Stimulated activated CD8-positive, alpha-beta memory T cell treated with anti-CD3 and anti-CD28 coated beads, Interleukin-4, amount 100 ng/mL, for 4 hours (primary cell): ENCODE measurements at places on chromosomes 11 and 22.

DNA sequence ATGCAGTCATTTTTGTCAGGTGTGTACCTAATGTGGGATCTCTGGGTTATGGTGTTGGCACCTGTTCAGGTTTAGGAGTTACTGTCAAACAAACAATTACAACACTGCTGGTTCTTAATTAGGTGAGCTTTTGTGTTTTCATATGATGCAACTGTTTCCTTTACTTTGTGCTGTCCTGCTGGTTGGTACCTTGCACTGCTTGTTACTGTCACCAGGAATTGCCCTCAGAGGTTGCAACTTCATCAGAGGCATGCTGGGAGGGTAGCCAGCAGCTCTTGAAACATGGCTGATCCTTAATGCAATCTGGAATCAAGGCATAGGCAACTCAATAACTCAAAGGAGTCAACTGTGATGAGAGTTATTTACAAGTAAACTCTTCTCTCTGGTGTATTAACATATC lies 400.3 kb downstream of the MIAT start:
- DNase-seq, result no peak

GRCh38 chr11:111644922-111645321 lies 42.7 kb downstream of the SIK2 start:
- no peak for DNase-seq

DNA sequence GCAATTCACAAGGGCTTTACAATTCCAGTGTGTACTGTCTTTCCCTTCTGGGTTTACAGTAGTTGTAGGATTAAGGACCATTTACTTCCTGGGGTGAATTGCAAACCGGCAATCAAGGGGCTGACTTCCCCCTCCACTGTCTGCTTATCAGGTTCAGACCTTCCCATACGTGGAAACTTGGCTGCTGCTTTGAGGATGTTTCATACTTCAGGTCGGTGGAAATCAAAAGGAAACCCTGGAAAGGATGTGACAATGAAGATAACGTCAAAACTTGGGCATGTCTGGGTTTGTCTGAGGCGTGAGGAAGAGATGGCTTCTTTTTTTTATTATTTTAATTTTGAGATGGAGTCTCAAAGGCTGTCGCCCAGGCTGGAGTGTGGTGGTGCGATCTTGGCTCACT lies 2.1 kb upstream of the RTCB start:
- no peak for DNase-seq

DNA sequence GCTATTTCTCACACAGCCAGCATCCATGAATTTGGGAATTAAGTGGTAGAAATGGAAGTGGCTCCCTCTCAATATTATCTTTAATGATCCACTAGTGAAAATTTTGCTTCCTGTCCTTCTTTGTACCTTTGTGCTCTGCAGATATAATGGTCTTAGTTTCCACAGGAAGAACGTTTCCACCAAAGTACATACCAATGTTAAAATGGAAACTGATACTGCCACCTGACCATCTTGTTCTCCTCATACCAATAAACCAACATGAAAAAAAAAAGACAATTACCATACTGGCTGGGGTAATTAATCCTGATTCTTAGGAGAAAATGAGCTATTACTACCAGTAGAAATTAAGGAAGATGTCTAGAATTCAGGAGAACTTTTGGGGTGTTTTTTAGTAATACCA lies 32.3 kb downstream of the C11orf65 start:
- DNase-seq, result no peak

DNA sequence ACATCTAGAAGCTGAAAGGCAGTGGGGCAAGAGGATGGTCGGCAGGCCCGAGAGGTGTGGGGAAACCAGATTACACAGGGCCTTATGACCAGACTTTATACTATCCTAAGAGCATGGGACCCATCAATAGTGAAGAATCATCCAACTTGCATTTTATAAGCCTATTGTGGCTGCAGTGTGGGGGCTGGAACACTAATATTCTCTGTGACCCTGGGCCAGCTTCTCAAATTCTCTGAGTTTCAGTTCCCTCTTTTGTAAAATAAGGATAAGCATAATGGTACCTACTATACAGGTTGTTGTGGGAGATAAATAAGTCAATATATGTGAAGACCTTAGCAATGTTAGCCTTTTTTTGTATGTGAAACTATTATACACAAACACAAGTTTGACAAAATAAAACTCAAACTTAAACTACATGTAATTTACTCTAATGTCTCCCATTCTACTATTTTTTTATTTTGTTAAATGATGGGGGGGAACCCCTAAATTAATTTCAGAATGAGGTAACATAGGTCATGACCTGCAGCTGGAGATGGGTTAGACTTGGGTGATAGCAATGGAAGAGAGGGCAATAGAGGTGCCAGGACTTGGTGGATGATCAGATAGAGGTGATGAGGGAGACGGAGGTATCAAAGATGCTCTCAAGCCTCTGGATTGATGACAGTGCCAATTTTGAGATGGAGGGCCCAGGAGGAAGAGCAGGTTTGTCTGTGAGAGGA lies 30.1 kb downstream of the SMCO4 start:
- DNase-seq, result no peak

GRCh38 chr11:46247090-46247489 lies 30.4 kb upstream of the CREB3L1 start:
- no peak for DNase-seq

DNA sequence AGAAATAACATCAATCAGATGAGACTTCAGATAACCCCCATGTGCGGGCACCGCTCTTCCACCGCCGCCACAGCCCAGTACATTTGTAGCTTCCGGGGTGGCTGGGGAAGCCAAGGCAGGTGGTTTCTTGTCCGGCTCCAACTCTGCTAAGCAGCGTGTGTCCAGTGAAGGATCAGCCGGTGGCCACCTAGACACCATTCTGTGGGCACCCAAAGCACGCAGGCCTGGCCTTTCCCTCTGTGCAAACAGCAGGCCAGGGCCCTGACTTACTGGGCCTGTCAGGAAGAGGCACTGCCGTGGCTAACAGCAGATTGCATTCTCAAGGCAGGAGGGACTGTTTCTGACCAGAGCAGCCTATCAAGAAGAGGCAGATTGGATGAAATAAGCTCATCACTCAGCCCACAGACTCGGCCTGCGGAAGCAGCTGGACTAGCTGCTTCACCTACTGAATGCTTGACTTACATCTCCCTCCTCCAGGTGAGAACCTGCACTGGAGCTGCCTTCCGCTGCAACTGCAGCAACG lies 74.8 kb downstream of the ETS1 start:
- DNase-seq, result no peak

GRCh38 chr11:78189851-78190250 lies 1.1 kb downstream of the USP35 start:
- DNase-seq, result no peak

GRCh38 chr11:131422029-131422428 lies 51.6 kb downstream of the NTM start:
- no peak for DNase-seq

- no peak for DNase-seq
These were observed 131.2 kb upstream of the MTMR2 start for GRCh38 chr11:96054870-96055705.

- DNase-seq, result no peak
These were observed 9.9 kb downstream of the MICAL2 start for GRCh38 chr11:12120031-12121008.

DNA sequence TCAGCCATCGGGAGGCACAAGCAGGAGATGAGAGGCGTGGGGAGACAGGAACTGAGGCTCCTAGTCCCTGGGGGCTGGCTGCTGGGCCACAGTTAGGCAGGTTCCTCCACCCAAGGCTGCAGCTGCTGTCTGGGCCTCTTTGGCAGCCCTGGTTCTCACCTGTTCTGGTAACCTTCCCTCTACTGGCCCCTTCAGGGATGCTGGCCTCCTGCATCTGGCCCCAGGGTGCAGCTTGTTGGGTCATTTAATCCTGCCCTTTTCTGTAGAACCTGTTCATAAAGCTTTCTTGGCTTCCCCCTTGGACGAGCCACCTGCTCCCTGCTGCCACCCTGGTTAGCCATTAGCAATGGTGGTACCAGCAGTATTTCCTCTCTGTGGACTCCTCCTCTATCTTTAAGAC lies 5.5 kb downstream of the USH1C start:
- DNase-seq, result no peak

DNA sequence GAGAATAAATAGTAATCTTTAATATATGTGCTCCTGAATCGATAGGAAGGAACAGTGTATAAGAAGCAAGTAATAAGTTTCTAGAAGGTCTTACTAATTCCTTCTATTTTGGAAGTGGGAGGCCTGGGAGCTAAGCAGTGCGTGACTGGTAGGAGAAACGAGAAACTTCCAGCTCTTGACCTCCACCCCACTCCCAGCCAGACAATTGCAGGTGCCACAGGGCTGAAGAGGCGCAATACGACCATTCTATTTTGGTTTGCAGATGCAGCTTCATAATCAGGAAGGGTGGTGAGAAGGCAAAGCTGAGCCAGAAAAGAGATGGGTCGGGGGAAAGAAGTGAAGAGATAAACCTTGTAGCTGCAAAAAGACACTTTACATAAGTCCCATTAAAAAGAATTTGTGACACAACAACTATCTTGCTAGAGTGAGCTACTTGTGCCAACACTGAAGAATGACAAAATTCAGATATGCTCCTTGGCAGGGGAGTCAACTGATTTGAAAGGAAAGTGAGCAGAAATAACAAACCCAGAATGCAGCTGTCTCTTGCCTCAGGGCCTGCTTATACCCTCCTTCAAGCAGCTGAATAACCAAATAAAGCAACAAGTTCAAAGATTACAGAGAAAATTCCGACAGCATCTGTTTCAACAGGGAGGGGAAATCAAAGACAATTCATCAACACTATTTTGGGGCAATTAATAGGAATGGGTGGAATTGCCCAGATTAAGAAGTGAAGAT lies 35.1 kb downstream of the GRIA4 start:
- DNase-seq, result no peak

DNA sequence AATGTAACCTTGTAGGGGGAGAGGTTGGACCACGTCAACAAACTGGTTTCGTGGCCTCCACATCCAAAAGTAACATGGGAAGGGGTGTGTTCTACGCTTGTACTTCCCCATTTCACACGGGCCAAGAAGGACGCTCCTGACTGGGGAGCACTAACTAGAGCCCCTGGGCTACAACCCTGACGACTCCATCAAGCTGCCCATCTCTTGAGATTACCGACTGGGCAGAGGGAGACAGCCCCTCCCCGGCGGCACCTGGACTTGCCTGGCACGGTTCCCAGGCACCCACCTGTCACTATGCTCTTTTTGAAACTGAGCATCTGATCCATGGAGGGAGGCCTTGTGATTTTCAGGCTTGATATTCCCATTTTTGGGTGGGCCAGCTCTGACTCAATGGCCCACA lies 68.5 kb downstream of the SHANK2 start:
- DNase-seq, result no peak

DNA sequence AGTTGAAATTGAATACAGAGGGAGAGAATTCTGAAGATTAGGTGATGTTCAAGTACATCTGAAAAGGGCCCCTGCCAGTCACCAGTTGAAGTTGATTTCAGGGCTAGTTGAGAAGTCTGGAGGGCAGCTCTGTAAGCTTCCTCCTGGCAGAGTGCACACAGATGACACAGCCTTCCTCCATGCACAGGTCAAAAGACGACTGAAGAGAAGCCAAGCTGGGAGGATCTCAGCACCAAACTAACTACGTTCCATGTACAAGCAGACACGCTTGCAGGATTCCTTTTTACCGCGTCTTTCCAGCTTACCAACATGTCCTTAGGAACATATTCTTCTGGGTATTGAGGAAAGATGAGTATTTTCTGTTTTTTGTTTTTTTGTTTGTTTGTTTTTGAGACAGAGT lies 7.9 kb downstream of the BARX2 start:
- DNase-seq, result no peak

DNA sequence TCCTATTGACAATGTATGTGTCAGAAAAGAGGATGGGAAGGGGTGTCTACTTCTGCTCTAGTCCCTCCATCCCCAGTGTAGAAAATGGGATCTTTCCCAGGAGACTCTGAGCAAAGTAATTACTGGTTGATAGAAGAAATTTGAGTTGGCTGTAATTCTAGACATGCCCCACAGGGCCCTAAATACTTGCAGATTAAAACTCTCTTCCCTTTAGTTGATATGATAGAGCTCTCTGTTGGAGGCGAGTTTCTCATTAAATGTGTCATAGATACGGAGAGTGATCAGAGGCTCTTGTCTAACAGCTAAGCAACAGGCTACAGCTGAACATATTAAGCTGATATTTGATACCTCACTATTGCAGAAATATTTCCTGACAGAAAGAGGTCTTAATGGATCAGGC lies 32.9 kb downstream of the OR52E1 start:
- no peak for DNase-seq

DNA sequence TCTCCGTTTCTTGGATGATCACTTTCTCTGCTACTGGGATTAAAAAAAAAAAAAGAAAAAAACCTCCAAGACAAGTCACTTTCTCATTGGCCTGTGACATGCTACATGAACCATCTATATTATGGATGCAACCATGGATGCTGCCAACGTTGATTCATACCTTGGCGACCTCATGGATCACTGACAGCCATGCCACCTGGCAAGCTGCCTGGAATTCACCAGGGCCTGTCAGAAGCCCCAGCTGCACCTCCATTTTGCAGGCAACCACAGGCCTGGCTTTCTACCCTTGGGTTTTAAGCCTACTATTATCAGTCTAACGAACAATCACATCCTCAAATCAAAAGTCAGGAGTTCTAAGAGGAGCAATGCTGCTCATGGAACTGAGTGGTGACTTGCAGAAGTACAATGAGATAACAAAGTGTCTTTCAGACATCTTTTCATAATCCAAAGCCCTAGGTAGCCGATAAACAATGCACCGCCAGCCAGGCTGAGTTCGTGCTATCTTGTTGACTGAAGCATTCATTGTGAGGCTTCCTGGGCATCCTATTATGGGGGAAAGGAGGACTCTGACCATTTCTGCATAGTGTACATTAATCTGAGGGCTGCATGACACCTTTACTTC lies 48.0 kb upstream of the CADM1 start:
- DNase-seq, result no peak

GRCh38 chr11:108718466-108718865 lies 53.6 kb downstream of the DDX10 start:
- DNase-seq, result no peak

GRCh38 chr11:99020352-99021225 lies at the start of gene CNTN5:
TSS of gene CNTN5 (plus strand) at chr11:99020949.
- no peak for DNase-seq

- DNase-seq, result no peak
These were observed 45.6 kb upstream of the ARHGAP42 start for GRCh38 chr11:100641456-100641855.

DNA sequence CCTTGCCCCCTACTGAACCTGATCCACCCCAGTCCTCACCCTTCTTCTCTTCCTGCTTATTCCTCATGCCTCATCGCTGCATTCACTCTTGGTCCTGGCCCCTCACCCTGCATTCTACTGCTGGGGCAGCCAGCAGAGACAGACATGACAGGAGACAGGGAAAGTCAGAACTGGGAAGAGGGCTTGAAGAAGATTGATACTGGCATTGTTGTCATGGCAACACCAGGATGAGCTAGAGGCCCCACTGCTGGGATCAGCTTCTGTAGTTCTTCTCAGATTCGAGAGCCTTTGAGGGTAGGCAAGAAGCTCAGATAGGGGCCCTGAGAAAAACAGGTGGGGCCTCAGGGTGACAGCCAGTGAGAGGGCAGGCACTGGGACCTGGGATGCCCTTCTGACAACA lies 264.3 kb downstream of the MIAT start:
- no peak for DNase-seq
